ENCODE measurements at places on chromosomes 5 and 9.

- DNase-seq, result no peak
Observed at GRCh38 chr5:146302406-146302805, 36.2 kb upstream of the POU4F3 start.

DNA sequence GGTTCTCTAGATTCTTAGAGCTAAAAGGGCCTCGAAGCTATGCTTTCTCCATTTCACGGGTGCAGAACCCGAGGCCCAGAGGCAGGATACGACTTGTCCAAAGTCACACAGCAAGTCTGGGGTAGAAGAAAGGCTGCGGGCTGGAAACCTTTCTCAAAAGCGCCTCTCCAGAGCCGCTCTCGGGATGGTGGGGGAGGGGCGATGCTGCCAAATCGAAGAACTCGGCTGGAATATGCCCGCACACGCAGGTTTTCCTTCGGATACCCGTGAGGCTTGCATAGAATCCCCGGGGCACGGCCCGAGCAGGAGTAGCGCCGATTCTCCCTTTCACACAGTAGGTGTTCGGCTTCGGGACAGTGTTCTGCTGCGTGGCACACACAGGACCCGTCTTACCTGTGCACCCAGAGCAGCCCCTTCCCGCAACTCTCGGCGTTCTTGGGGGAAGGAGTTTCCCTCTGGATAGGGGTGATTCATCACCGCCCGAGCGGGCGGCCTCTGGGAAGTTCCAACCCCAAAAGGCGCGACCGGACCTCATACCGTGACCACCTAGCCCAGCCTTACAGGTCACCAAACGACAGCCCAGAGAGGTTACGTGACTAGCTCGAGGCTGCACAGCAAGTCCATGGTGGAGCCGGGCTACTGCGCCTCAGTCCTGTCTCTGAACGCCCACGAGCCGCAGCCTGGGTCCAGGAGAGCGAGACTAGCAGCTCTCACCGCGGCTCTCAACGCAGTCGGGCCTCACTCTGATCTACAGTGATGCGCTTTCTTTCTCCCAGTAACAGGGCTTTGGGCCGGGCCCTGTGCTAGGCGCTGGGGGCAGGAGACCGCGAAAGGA is 4.1 kb downstream of the PAX5 start:
- no peak for DNase-seq

DNA sequence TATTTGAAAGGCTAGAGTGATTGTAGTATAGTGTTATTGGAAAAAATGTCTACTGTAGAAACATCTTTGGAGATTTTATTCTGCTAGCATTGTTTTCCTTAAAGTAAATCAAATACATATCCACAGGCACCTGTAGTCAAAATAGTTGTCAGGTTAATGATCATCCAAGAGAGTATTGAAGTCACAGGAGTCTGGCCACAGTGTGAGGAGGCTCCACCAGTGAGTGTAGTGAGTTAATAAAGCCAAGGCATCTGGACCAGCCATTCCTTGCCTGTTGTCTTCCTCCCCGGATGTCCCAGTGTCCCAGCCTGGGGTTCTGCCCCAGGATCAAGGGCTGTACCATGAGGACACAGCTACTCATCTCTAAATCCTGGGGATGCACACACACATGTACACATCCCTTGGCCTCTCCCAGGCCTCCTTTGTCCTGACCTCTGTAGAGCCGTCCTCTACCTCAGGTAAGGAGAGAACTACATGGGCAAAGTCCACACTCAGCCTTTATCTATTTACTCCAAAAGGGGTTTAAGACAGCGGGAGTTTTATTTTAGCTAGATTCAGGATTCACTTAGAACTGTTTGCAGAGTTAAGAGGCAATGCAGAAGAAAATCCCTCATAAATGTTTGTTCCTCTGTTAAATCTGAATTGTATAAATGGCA is 3.7 kb downstream of the PIK3R1 start:
- DNase-seq, result no peak

GRCh38 chr5:170896779-170897178 is 35.0 kb downstream of the RANBP17 start:
- no peak for DNase-seq

- DNase-seq, result peak; percentile 50
Observed at GRCh38 chr5:89128092-89128491, 245.1 kb upstream of the MEF2C start.

- DNase-seq, result no peak
Observed at GRCh38 chr9:135214706-135215105, 127.2 kb downstream of the OLFM1 start.
